ENCODE measurements at places on chromosomes 5 and 9.

GRCh38 chr9:115359017-115359780 is 241.2 kb upstream of the TNC start:
- DNase-seq = no peak

GRCh38 chr9:127203681-127204327 is 60.8 kb upstream of the GARNL3 start:
- no peak for DNase-seq

GRCh38 chr5:33612386-33612785 is 171.6 kb downstream of the TARS1 start:
- DNase-seq = no peak

- DNase-seq = no peak
These were observed 70.4 kb downstream of the RAPGEF1 start for GRCh38 chr9:131669269-131670157.

DNA sequence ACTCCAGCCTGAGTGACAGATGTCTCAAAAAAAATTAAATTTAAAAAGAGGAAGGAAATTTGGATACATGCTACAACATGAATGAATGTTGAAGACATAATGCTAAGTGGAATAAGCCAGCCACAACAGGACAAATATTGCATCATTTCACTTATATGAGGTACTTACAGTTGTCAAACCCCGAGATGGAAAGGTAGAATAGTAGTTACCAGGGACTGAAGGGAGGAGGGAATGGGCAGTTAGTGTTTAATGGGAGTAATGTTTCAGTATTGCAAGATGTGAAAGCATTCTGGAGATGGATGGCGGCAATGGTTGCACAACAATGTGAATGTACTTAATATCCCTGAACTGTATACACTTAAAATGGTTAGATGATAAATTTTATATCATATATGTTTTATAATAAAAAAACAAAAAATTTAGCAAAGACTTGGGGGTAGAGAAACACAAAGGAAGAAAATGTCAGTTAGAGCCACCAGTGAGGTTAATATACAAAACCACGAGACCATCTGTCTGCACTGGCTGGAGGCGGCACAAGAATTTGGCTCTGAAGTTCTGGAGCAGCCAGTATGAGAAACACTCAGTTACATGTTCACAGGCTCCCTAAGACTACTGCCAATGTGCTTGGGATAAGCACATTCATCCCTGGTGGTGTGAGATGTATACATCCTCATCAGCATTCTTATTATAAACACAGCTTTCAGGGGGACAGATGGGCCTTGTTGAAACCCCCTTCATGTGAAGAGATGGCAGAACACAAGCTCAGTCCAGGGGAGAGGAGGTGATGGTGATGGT is 37.0 kb upstream of the RPS23 start:
- no peak for DNase-seq

- DNase-seq = peak; percentile 89
These were observed 52.9 kb downstream of the PAM start for GRCh38 chr5:102807878-102808502.

DNA sequence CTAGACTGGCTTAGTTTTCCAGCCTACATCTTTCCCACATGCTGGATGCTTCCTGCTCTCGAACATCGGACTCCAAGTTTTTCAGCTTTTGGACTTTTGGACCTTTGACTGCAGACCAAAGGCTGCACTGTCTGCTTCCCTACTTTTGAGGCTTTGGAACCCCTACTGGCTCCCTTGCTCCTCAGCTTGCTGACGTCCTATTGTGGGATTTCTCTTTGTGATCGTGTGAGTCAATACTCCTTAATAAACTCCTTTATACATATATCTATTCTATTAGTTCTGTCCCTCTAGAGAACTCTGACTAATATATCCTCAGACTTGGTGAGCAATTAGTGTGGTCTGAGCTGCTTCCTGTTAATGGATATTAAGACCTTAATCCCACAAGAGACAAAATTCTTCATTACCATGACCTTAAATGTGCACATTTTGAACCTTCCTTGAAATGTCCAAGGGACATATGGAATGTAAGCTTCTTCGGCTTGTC is 752.9 kb downstream of the CDH18 start:
- DNase-seq = no peak

DNA sequence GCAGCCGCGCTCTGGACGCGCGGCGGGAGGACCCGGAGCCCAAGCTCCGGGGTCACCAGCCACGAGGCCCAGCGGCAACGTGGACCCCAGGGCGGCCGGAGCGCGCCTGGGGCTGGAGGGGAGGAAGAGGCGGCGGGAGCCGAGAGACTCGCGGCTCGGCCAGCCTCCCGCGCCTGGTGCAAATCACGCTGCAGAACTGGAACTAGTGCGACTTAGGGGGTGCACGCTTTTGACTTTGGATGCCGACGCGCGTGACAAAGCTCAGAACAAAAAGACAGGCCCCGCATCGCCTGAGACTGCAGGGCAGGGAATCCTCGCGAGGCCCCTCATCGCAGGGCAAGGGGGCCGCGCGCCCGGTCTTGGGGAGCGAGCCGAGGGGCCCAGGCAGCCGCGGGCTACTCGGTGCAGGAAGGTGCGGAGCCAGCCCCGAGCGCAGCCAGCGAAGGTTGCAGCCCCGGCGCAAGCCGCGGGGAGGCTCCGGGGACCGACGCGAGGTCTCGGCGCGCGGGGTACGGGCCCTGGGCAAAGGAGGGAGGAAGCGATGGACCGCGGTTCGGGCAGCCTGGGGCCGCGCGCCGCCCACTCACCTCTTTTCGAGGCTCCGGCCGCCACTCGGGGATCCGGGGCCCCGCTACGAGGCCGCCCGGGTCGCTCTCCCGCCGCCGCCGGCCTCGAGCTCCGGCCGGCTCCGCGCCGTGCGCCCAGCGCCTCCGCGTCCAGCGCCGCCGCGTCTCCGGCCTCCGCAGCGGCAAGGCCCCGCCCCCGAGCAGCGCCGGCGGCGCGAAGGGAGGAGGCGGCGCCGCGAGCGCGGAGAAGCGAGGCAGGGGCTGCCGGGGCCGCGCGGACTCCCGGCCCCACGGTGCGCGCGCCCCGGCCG is at the start of gene GOLM1:
GOLM1 (minus strand) TSS at position 735 of the 877 bp plus-strand sequence. CDS start 20,238 bp downstream, outside the sequence.
- DNase-seq = no peak

DNA sequence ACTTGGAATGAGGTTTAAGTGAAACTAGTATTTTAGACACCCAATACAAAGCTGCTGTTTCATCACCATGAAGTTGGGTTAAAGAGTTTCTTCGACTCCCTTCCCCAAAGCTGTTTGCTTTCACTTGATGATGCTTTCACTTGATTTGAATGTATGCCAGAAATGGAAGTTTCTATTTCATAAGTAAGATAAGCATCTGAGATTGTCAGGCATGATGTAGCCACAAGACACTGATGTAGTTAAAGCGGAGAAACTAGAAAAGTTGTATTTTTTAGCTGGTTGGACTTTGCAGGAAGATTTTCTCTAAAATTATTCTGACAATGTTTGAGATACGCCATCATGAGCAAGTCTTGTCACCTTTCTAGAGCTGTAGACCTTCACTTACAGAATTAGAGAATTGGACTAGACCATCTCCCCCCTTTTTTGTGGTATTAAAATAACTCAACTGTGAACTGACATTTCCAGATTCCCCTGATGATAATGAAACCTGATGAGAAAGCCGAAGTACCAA is 20.0 kb downstream of the MOCS2 start:
- DNase-seq = no peak

- DNase-seq = no peak
These were observed 1.8 kb upstream of the HMCN2 start for GRCh38 chr9:130263601-130264413.

- DNase-seq = peak; percentile 59
These were observed 17.1 kb downstream of the KCTD16 start for GRCh38 chr5:144187699-144188294.

GRCh38 chr5:168117469-168117868 is 174.0 kb upstream of the WWC1 start:
- DNase-seq = no peak

GRCh38 chr5:93874491-93874890 is 133.1 kb upstream of the POU5F2 start:
- no peak for DNase-seq

DNA sequence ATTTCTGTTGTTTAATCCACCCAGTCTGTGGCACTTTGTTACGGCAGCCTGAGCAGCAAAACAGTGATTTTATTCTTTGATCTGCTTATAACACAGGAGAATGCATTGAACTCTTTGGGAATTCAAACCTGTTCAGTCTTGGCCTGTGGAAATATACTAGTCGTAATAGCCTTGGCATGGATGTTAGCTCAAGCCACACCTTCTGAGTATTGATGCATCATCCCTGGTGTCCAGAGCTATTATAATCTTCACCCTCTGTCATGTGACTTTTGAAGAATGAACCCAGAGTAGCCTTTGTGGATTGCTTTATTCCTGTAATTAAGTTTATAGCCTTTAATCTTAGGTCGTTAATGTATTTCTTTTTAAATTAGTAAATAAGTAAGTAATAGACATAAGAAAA is 50.8 kb upstream of the TEX48 start:
- no peak for DNase-seq

DNA sequence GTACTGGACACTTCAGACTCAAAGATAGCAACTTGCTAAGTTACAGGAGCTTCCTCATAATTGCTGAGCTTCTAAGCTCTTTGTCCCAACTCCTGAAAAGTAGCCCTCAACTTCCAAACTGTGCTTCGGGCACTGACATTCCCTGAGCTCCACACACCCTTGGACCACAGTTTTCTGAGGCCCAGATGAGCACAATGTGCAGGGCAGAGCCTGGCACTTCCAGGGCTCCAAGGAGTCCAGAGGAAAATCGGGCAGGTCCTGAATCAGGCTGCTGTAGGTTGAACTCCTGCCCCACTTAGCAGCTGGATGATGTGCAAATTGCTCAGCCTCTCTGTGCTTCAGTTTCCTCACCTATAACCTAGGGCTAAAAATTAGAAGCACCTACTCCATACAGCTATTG is 54.6 kb upstream of the KCNIP1 start:
- no peak for DNase-seq

GRCh38 chr5:16135003-16135402 is 44.6 kb downstream of the MARCHF11 start:
- DNase-seq = no peak

GRCh38 chr5:14118551-14119320 is 24.4 kb upstream of the TRIO start:
- no peak for DNase-seq

DNA sequence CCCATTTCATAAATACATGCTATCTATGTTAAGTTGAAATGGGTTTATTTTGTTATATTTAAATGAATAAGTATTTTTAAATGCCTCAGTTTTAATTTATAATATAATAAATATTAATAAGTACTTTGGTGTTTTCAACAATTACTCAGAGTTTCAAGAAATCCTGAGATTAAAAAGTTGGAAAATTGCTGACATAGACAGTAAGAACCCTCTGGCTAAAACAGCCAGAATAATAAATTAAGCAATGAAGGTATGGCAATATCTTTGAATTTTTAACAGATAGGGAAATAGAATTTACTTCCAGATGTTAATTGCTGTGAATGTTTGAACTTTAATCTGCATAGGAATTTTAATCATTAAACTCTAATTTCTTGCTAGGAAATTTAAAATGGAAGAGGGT is 83.6 kb downstream of the ZNF622 start:
- DNase-seq = no peak

GRCh38 chr5:97986069-97986468 is 787.4 kb upstream of the RGMB start:
- no peak for DNase-seq

DNA sequence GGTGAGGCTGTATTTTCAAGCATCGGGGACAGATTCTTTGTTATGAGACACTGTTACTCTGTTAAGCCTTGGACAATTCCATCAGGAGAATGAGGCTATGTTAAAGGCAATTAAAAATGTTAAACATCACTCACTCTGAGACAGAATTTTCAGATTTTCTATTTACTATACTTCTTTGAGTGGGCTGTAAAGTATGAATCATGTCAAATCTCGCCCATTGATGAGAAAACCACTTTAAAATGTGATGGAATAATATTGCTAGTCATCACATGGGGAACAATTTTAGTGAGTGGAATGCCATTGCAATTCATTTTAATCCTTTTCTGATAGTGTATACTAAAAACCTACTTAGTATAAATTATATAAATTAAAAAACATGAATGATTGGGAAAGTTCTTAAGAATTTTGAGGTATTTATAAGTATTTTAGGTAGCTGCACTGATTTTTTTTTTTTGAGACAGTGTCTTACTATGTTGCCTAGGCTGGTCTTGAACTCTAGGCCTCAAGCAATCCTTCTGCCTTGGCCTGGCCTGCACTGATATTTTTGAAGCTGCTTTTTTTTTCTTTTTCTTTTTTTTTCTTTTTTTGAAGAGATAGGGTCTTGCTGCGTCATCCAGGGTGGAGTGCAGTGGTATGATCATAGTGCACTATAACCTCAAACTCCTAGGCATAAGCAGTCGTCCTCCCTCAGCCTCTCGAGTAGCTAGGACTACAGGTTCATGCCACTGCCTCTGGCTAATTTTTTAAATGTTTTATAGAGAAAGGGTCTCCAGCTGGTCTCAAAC is 73.2 kb downstream of the KIAA1958 start:
- no peak for DNase-seq

DNA sequence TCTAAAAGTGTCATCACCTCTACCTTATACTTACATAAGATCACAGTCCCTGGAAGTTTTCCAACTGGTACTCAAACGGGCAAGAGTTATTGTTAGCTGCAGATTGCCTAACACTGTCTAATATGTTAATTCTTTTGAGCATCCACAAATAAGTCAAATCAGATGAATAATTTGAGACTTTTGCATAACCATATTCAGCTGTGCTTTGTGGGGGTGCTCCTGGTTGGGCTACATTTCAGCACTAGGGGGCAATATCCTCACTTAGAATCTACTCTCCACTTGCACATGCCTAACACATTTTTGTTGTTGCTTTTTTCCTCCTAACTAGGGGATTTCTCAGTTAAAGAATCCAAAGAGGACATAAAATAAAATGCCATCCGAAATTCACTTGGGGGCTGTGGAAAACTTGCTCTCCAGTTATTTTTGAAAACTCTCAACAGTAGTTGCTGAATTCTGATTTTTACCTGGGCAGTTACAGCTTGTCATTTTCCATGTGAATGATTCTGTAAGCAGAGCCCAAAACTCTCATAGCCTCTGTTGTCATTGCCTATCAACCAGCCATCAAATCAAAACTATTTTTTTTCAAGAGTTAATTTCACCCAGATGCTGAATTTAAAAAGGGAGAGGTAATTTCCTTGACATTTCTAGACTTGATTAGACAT is 71.5 kb downstream of the TRIM36 start:
- peak; percentile 20 for DNase-seq

DNA sequence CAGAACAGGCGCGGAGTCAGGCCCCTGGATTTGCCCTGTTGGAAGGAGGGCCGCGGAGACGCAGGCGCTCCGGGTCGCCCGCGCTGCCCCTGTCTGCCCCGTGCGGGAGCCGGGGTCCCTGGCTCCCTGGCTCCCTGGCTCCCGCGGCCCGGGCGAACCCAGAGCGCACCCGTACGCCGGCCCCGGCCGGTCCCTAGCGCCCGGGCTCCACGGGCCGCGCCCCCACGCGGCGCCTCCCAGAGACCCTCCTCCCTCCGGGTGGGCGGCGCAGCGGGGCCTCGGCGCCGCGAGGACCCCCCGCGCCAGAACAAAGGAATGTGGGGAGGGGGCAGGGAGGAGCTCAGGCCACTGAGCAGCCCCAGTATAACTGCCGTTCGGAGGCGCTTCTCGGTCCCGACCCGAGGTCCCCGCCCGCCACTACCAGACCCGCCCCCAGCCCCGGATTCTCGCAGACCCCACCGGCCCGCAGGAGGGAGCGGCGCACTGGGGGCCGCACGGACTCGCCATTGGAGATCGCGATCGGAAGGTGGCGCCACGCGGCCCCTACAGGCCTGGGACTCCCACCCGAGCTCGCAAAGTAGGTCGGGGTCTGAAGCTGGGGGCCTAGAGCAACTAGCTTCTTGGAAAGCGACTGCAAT is 2.4 kb downstream of the NFIL3 start:
- DNase-seq = no peak

Measured in SHP77 treated with DMSO at 0.1 percent for 48 hours (cell line).